SJSA1 (cell line): ENCODE measurements at places on chromosomes 1 and 21. TPM values are rescaled to one million over a fixed set of nuclear protein-coding genes. Genes with fewer than 3 reads are reported as not detected.
A peak's percentile ranks its signal among the peaks of the same experiment; 100 is the strongest.

DNA sequence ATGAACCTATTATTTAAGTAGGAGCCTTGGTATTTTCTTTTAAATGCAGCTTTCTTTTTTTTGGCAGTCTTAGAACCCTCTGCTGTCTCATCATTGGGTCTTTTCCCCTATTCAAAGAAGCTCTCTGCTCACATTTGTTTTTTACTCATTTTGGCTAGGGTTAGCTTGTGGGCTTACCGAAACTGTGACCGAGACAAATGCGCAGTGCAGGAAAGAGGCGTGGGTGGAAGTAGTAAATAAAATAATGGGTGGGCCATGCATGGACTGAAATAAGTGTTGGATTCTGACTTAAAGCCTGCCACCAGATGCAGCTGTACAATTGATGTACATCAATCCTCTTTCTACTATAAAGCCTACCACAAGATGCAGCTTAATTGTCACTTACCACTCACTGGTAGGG is 14.7 kb downstream of the XPR1 start:
- no peak for DNase-seq

CYP4Z1 gene
- not detected in 2 replicates for total RNA-seq

KRTAP20-2 gene
- total RNA-seq: not detected in 2 replicates

UBXN10 gene
- not detected in 2 replicates for total RNA-seq

ZNF648 gene
- not detected in 2 replicates for total RNA-seq

DNA sequence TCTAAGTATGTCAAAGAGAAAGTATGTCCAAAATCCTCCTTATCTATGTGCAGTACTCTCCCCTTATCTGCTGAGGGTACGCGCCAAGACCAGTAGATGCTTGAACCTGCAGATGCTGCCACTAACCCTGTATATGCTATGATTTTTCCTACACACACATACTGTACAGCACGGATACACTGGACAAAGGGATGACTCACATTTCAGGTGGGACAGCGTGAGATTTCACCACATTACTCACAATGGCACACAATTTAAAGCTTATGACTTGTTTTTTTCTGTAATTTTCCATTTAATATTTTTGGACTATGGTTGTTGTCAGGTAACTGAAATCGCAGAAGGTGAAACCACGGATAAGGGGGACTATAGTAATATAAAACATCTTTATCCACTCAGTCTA is 4.1 kb downstream of the ORC1 start:
- DNase-seq: no peak

- DNase-seq: no peak
Observed at GRCh38 chr21:38804030-38804788, 1.5 kb upstream of the ETS2 start.

LENEP gene
- total RNA-seq: not detected in 2 replicates

- peak; percentile 33 for DNase-seq
Observed at GRCh38 chr1:243623841-243624240, 226.2 kb downstream of the AKT3 start.

DNA sequence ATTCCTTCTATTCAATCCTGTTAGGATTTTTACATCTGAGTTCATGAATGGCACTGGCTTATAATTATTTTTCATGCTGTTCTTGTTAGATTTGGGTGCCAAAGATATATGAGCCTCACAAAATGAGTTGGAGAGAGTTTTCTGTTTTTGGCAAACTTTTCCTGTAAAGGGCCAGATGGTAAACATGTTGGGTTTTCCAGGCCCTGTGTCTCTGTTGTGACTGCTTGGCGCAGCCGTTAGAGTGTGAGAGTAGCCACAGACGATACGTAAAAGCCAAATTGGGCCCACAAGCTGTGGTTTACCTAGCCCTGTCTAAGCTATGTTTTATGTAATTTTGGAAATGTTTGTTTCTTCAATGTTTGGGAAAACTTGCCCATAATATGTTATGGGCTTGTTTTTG is 15.6 kb upstream of the CA6 start:
- DNase-seq: no peak

DNA sequence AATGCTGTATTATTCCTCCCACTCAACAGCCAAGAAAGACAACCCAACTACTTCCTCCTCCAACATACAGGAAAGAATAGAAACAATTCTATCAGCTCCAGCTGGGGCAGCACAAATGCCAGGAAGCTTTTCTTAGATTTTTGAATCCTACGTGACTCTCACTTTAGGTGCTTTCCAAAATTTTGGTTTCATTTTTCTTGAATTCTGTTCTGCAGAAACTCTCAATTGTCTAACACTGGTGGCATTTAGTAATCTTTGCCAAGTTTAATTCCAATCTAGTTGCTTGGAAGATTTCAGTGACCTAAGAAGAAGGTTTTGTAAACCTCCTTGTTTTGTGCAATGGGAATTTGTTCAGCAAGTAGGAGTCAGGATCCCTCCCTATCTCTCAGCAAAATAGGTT is 37.1 kb upstream of the DOCK7 start:
- no peak for DNase-seq

UBE4B gene
- 26.0 and 35.2 TPM in 2 replicates for total RNA-seq

GRCh38 chr1:180615493-180616290 is 16.1 kb upstream of the XPR1 start:
- DNase-seq: no peak

DNA sequence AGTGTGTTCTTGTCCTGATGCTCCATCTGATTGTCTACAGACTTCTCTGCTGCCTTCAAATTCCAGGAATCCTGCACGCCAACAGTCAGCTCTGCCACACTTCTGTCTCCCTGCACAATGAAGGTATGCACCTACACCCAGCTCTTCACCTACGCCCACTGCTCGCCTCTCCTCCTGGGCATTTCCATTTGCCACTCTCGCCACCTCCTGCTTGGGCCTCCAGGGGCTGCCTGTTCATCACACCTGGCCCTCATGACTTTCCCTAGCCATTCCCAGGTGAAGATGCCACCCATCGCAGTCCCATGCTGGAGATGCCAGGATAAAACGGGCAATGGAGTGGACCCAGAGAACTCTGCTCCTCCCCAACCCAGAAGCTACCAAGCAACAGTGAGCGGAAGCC is 96.5 kb upstream of the ATP1A1 start:
- no peak for DNase-seq

- no peak for DNase-seq
Observed at GRCh38 chr1:195173753-195174152, 1434.5 kb downstream of the KCNT2 start.

DNA sequence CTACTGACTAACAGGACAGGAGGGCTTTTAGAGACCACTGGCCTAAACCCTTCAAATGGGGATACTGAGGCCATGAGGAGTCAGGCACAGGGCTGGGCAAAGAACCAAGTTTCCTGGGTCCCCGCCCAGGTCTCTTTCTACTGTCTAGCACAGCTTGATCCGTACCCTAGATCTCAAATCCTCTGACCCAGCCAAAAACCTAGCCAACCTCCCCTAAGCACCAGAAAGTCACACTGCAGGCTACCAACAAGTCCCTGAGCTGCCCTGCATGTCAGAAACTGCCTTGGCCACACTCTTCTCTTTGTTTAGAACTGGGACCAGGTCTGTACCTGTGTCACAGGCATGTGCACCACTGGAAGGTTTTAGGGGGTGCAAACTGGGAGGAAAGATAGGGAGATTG is 33.6 kb downstream of the AHDC1 start:
- DNase-seq: no peak

DNA sequence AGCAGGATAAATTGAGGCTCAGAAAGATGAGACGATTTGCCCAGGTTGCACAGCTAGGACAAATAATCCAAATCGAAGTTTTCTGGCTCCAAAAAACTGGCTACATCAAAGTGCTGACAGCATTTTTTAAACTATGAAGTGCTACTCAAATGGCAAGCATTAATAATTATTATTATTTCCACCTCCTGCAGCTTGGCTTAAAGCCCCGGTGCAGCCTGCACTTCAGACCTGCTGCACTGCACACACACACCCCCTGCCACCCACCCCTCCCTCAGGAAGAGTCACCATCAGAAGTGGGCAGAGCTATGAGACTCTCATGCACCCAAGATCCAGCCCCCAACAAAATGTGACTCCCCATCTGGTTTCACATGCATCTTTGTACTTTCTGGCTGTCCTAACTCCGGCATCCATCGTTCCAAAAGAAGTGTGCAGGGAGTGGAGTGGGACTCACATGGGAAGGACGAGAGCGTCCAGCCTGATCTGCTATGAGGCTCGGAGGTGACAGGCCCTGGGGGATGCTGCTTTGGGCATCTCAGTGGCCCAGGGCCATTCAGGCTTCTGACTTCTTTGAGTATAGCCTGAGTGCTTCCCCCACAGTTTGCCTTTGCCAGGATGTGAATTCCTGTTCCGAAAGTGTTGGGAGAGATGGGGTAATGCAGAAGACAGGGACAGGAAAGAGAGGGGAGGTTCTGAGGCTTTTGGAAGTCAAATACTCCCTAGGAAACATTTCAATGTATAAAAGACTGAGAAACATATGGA is 65.0 kb upstream of the FAM20B start:
- DNase-seq: no peak

DNA sequence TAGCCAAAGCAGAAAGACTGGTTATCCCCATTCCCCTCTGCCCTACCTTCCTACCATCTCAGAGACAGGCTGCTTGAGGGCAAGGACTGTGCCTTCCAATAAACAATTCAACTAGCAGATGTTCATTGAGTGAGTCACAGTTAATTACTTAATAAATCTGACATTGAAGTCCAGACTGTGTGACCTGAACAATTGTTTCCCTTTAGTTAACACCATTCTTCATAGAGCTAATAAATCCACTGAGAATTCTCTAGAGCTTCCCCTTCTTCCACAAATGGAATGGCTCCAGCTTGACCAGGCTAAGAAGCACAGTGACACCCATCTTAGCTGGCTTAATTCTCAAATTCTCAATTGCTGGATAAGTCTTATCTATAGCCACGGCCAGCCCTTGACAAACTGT is 61.9 kb upstream of the GJA5 start:
- DNase-seq: no peak
